ENCODE measurements at places on chromosomes 3 and 15.

DNA sequence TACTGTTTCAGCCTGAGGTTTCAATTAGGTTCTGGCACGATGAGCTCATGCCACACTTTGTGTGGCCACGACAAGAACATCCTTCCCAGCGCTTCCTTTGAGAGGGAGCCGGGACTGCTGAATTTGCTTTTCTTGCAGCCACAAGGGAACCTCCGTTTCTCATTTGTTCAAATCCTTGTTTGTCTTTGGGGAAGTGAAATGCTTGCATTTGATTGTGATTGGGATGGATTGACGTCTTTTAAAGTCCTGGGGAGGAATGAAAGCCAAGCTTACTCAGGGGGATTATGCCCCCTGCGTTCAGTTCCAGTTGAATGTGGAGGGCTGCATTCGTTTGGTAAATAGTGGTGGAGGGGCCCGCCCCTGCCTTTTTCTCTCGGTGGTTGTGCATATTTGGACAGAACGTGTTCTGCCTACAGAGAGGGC is 277.6 kb downstream of the THSD4 start:
- DNase-seq = no peak

DNA sequence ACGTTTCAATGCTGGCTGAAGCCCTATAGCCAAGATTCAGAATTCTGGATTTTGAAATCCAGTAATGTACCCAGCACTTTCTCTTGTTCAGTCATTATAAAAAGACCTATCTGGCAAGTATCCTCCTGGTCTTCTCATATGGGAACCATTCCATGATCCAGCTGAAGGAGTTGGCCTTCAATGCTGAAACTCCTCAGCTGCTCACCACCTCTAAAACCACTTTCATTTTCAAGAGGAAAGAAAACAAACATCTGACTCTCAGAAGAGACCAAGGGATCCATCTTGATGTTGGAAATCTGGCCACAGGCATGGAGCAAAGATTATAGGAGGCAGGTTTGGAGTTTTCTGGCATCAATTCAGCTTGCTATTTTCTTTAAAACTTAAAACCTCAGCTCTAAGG is 235.4 kb downstream of the FMN1 start:
- DNase-seq = no peak

DNA sequence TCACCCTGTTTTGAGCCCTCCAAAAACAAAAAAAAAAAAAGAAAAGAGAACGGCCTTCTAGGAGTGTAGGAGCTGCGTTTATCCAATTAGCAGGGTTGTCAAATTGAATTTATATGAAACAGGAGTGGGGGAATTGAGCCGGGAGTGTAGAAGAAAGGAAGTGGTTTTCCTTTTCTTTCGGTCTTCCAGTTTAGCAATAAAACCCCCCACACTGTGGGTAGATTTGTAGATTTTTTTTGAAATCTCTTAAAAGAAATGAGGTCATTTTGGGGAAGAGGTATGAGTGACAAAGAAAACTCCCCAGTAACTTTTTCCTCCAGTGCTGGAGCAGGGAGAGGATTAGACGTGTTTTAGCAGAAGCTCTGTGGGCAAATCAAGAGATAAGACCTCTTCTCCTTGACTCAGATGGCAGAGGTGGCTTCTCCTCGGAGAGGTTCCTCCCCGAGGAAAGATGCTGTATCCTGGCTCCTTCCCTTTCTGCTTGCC is 30.8 kb downstream of the BOC start:
- DNase-seq = no peak

- DNase-seq = no peak
These were observed 37.7 kb downstream of the LRIG1 start for GRCh38 chr3:66463054-66463631.

DNA sequence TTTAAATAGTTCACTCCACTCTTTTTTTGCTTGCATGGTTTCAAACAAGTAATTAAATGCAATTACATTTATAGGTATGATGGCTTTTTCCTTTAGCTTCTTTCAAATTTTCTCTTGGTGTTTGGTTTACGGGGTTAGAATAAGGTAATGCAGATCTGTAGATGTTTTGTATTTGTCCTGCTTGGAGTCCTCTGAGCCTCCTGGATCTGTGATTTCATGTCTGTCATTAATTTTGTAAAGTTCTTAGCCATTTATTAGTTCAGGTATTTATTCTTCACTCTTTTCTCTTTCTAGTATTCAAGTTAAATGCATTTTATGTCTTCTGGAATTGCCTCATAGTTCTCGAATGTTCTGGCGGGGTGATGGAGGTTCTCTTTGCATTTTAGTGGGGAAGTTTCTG is 1.4 kb upstream of the MRPS25 start:
- DNase-seq = no peak

GRCh38 chr3:11346416-11346815 is 74.2 kb downstream of the ATG7 start:
- DNase-seq = no peak

DNA sequence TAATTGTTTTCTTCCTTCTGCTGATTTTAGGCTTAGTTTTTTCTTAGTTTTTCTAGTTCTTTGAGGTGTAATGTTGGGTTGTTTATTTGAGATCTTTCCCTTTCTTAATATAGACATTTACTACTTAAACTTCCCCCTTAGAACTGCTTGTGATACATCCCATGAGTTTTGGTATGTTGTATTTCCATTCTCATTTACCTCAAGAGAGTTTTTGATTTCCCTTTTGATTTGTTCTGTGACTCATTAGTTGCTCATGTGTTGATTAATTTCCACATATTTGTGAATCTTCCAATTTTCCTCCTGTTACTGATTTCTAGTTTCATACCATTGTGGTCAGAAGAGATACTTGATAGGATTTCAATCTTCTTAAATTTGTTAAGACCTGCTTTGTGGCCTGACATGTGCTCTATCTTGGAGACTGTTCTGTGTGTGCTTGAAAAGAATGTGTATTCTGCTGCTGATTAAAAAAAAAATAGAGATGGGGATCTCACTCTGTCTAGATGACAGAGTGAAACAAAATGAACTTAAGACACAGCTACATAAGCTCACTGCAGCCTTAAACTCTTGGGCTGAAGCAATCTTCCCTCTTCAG is 22.3 kb downstream of the GRM2 start:
- DNase-seq = no peak

DNA sequence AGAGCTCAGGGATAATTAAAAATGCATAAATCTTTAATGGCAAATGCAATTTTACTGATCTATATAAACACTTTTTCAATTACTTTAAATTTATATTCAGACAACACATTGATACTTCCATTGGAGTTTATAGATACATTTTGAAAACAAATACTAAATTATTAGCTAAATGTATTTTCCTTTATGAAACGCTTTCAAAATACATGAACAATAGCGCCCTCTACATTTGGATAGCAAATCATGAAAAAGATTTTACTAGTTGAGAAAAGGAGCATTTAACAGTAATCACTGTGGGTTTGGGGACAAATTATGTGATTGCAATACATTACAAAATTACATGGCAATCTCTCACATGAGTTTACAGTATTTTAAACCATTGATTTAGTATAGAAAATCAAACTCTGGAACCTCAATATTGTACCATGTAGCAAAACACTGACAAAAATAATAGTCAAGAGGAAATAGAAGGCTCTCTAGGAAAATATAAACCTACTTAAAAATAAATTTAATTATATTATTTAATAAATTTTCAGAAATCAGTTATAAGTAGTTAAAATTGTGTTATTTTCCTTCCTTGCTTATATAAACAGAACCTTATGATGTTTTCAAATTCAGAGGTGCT is 207.9 kb downstream of the ZIC1 start:
- DNase-seq = peak; percentile 66

- DNase-seq = no peak
These were observed 16.0 kb downstream of the TRAIP start for GRCh38 chr3:49840388-49840787.

DNA sequence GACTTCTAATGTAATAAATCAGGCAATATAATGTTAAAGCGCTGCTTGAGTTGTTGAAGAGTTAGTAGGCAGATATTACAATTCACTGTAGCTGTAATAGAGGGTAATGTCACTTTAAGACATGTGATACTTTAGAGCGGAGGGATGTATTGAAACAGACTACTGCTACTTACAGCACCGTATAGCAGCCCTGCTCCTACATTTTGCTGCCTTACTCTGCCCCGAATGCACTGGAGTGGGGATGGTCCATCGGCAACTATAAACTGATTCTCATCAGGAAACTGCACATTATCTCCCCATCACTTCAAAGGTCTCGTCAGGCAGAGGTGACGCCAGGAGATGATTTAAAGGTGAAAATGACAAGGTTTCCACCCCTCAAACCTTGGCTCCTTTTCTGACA is 349.7 kb upstream of the SUCLG2 start:
- DNase-seq = no peak

DNA sequence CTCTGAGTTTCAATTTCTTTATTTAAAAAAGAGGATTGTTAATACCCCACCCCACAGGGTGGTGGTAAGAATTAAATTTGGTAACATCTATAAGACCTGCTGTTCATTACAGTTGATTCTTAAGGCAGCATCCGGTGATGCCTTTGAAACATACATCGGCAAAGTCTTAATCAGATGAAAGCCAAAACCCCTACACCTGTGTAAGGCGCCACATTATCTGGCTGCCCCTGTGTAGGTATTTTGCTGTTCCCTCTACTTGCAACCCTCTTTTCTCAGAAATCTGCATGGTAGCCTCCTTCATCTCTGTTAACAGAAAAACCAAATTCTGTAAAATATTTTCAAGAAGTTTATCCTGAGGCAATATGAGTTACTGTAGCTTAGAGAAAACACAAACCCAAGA is 90.0 kb downstream of the ST6GAL1 start:
- no peak for DNase-seq

DNA sequence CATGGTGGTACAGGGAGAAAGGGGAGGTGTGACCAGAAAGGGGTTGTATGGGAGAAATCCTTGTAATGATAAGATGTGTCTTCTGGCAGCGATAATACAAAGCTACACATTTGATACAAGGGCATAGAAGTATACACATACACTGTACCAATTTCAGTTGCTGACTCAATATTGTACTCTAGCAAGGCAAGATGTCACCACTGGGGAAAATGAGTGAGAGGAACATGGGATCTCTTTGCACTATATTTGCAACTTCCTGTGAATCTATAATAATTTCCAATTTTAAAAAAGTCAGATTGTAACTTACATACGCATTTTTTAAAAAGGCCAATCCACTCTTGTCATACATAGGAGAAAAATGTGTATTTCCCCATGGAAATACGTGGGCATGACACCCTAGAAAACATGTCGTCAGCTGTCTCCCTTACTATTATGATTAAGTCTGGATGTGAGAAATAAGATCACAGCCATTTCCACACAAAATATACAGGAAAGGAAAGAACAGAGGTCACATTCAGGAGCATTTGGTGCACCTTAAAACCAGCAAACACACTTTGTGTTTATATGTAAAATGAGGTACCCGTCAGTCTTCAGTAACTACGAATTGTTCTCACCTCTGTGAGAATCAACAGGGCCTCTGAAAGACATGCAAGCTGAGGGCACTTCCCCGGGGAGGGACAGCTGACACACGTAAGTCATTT is 22.9 kb downstream of the PRR23E start:
- no peak for DNase-seq

DNA sequence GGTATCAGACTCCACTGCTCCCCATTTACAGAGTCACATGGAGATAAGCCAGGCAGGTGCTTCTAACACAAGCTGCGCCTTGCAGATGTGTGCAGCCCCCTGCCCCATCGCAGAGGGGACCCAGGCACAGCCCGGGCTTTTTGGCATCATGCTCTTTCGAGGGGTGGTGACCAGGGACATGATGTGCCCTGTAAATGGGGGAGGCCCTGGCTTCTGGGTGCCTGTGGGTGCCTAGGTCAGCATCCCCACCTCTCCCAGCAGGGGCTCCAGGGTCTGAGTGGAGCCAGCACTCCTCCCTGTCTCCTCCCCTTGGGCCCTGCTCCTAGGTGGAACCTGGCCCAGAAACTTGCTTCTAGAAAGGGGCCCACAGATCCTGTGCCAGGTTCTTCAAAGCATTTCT is 15.2 kb downstream of the TRPM1 start:
- DNase-seq = no peak

- DNase-seq = no peak
These were observed 942.5 kb downstream of the ROBO1 start for GRCh38 chr3:78825118-78825857.

Measured in cerebellar cortex (tissue), 1 donor.